ENCODE measurements at places on chromosomes 11 and 22.

DNA sequence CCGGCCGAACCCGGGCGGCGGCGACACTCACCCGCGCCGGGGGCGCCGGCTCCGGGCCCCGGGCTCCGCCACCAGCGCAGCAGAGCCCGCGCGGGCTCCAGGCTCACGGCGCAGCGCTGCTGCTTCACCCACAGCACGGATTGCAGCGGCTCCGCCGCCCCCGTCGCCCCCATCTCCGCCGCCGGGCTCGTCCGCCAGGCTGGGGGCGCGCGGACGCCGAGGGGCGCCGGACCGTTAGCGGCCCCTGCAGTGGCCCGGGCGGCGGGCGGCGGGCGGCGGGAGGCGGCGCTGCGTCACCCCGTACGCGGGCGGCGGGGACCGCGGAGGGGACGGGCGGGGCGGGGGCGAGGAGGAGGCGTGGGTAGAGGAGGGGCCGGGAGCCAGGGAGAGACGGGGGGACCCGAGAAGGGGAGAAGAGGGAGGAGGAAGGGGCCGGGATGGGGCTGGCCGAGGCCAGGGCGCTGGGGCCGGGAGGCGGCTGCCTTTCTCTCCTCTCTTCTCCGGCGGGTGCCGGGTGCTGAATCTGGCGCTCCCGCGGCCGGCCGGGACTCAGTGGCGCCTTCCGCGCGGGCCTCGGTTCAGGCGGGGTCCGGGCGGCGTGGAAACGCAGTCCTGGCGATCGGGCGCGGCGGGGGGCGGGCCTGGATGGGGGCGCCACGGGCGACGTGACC, at the start of gene CERK:
Gene CERK (minus strand): TSS at position 277 of the 671 bp plus-strand sequence. CDS start 104 bp downstream, at position 173.
- DNase-seq = peak; percentile 53

- no peak for DNase-seq
Observed at GRCh38 chr11:47057365-47057764, 119.3 kb downstream of the ARFGAP2 start.

- DNase-seq = no peak
Observed at GRCh38 chr22:27517361-27518155, 284.0 kb downstream of the MN1 start.

DNA sequence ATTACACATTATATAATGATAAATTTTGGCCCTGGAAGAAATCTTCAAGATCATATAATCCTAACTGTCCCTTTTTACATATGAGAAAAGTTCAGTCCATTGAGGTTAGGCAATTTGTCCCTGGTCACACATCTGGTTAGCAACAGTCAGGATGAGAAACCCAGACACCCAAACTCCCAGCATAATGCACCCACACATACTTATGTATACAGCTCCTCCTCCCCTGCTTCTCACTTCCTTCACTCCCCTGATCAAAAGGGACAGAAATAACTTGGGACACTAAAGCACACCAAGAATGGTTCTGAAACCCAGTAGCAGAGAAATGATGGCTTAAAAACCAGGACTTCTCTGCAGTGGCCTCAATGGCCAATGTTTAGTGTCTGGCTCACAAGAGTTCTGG, 11.1 kb downstream of the NUMA1 start:
- DNase-seq = no peak

DNA sequence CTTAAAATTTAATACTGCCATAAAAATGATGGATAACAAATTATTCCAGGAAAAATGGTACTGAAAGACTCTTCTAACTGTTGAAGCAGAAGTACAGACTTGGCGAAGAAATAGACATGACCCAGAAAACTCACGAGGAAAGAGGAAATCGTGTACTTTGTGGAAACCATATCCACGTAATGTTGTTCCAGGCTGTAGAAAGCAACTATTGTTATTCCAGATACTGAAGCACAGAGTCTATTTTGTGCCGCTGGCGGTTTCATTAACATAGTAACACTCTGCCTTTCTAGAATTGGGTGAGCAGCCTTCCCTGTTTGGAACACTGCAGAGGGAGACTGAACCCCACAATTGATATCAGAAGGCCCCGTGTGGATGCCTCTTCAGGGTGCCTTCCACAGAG, 310.6 kb downstream of the TBC1D22A start:
- no peak for DNase-seq

DNA sequence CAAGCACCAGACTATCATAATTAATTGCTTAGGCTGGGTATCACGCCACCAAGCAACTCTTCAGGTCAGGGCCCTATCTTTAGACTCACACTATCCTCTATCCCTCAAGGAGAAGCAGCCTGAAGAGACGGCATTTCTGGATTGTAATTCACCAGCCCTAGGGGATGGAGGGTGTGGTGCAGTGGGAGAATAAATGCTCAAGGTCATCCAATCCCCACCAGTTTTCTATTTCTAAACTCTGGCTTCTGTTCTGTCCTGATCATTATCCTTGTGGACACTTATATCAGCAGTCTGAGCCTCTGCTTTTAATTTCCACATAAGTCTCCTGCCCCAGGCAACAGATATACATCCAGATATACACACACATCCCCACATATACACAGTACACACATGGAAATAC, 13.1 kb upstream of the SIK2 start:
- no peak for DNase-seq

DNA sequence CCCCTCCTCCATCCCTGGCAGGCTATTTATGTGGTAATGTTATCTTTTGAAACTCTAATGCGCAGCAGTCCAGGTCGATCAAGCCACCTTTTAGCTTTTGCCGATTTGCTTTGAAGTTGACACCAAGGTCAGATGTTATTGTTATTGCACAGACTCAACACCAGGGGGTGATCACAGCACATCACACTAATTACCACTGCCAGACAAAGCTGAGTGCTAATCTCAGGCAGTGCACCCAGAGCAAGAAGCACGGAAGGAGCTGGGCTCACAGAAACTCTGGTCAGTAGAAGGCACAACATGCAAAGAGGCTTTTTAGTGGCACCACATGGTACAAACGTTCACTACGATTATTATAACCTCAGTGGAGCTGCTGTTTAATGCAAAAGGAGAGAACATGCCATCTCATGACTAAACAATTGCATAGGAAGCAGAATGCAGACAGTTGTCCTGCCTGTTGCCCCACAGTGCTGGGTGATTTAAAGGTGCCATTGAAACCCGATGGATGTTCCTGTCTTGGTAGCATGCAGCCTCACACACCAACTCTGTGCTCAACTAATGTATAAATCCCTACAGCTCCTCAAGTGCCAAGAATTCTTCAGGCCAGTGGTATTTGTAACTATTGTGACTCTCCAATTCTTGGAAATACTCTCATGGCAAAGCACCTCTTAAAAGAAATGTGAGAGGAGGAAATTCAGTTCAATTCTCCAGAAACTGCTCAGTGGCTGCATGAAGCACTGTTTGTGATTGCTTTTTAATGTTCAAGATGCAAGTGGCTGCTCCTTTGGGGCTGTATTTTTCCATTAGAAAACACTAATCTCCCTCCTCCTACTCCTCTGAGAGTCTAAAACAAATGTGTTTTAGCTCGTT, 353.9 kb upstream of the DDI1 start:
- DNase-seq = peak; percentile 56

GRCh38 chr11:103541186-103541795, 432.1 kb downstream of the DYNC2H1 start:
- no peak for DNase-seq

- DNase-seq = no peak
Observed at GRCh38 chr11:69423611-69424385, 57.7 kb upstream of the LINC01488 start.

GRCh38 chr22:30402028-30402765, 5.4 kb downstream of the SEC14L2 start:
- DNase-seq = no peak

- no peak for DNase-seq
Observed at GRCh38 chr11:60763692-60764369, 7.2 kb downstream of the MS4A15 start.

GRCh38 chr11:64875369-64876228, 2.8 kb downstream of the EHD1 start:
- no peak for DNase-seq

DNA sequence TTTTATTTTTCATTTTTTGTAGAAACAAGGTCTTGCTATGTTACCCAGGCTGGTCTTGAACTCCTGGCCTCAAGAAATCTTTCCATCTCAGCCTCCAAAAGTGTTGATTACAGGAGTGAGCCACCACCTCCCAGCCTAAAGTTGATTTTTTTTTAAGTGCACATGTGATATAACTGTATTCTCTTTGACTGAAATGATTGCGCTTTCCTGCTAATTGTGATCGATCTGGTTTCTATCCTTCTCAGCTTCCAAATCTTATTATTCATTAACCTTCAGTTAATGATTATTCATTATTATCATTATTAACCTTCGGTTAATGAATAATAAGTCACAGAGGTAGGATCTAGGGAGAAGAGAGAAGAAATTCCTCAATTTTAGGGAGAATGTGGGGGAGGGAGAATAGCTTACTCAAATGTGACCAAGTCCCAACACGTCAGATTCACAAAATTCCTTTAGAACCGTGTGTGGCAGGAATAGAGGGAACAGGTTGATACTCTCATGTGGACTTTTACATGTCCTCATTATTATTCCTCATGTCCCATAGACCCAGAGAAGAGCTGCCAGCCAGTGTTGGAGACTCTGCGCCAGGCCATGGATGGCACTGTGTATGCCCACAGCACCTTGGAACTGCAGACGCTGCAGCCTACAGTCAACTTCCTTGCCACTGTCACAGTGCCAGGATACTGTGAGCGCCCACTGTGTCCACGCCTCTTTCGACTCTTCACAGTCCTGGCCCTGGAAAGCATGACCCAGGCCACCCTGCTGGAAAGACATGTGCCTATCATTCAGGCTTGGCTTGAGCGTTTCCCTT, 47.1 kb downstream of the RRP8 start:
- DNase-seq = no peak

GRCh38 chr11:87144252-87144651, 106.5 kb downstream of the TMEM135 start:
- no peak for DNase-seq

GRCh38 chr11:16737818-16738192, 642 bp upstream of the C11orf58 start:
- no peak for DNase-seq

DNA sequence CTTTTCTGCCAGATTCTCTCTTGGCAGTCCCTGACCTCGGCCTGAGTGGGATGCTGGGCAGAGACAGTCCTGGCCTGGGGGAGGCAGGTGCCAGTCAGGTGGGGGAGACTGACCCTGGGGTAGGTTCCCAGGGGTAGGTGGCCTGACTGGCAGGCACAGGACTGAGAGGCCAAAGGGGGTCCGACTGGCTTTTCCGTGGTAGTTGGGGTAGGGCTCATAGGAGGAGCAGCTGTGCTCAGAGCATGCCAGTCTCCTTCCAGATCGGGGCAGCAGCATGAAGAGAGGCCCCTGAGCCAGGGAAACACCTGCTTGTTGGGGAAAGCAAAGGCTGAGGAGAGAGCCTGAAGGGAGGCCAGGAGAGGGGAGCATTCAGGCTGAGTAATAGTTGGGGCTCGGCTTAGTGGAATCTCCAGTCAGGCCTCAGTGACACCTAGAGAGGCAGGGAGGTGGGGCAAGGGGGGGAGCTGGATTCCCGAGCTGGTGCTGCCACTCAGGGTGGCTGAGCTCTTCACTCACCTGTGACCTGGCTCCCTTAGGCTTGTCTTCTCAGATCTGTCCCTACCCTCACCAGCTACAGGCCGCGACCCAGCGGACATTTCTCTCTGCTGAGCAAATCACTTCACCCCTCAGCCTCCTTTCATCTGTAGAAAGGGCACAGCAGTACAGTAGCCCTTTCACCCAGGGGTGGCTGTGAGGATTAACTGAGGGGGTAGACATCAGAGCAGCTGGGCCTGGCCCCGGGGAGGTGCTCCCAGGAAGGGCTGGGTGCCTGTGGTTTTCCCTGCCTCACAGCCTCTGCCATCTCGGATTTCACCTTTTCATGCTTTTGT, 26.2 kb downstream of the MCM5 start:
- no peak for DNase-seq

- no peak for DNase-seq
Observed at GRCh38 chr11:48101958-48102357, 114.7 kb upstream of the OR4B1 start.

DNA sequence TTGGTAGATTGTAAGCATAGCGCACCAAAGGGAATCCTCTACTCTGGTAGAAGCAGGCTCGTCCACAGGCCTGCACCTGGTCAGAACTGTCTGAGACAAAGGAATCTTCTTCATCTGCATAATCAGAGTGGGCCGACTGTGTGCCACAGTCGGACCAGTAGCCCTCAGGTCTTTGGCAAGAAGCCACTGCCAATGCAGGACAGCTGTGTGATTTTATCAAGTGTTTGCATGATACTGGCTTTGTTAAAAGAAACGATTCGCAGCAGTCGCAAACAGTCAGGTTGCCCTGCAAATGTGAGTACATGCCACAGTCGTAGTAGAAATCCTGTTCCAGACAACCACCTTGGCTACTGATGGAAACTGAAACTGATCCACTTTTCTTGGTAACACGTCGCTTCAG, 4.9 kb upstream of the CCDC34 start:
- no peak for DNase-seq

DNA sequence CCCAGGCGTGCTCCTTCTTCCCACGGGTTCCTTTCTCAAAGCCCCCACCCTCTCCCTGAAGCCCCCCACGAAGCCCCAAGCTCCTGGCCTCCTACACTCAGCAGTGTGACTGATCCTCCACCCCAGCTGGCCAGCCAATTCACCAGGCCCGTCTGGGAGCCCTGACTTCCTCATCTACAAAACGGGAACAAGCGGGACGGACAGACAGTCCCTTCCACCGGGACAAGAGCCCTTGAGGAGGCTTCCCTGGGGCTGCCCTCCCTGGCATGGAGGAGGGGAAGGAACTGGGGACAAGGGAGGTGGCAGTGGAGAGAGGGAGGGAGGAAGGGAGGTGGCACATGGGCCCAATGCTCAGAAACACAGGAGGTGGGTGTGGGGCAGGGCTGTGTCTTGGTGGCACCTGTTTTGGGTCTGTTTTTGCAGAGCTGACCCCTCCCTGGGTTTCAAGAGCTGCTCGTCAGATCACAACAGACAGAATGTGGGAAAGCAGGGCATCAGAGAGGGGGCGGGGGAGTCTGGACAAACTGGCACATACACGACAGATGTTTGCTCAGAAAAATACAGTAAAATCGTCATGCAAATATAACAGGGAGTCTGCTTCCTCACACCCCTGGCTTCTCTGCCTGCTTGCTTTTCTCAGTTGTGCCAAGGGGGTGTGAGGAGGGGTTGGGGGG, 56.8 kb downstream of the ELFN2 start:
- DNase-seq = no peak

DNA sequence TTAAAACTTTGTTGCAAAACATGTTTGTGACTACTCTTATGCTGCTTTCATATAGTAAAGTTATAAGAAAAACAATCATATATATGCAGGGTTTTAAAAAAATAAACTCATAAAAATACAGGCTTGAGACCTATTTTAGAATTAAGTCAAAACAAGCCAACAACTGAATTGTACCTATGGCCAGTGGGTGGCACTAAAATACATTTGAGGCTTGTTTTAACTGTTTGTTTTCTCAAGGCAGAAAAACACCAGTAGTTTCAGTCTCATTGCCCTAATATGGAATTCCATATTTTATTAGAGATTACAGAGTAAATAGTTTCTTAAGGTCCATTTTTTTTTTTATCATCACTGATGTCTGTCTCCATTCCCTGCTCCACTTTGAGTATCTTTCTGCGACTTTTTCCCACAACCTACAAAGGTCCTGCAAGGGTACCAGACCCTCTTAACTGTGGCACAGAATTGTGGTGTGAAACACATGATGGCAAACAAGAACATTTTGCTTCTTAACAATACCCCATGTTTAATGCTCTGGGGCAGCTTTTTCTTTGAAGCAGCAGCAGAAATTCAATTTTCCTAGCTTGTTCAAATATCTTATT, 8.5 kb upstream of the CCDC89 start:
- DNase-seq = no peak

Measured in neural crest cell (in vitro differentiated cells).